GM04504 (cell line): ENCODE measurements at places on chromosomes 12 and 14.

- DNase-seq, result no peak
Observed at GRCh38 chr12:100826323-100826722, 31.7 kb downstream of the ANO4 start.

- DNase-seq, result no peak
Observed at GRCh38 chr12:11408096-11408495, 12.7 kb upstream of the PRB2 start.

GRCh38 chr12:62900686-62901272 is 34.2 kb downstream of the PPM1H start:
- DNase-seq, result no peak

GRCh38 chr12:459430-460258 is at the start of gene B4GALNT3:
B4GALNT3 (plus strand) TSS chr12:459939; CDS start chr12:460377, 438 bp downstream.
- DNase-seq, result no peak

- DNase-seq, result no peak
Observed at GRCh38 chr12:68975811-68976210, 42.8 kb upstream of the CPM start.
